ENCODE measurements at places on chromosomes 4 and X.

DNA sequence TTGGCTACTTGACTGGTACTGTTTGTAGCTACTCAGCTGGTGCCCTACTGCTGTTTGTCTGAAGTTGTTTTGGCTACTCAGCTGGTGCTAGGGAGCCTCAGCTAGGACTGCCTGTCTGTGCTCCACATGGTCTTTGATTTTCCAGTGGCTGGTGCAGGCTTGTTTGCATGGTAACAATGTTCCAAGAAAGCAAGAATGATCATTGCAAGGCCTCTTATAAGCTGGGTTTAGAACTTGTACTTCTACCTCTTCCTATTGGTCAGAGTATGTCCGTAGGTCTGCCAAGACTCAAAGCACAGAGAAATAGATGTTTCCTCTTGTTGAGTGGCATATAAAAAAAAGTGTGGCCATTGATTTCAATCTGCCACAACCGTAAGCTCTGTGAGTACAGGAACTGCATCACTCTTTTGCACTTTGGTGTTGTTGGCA lies 17.6 kb downstream of the NFKB1 start:
- DNase-seq, result peak; percentile 9

DNA sequence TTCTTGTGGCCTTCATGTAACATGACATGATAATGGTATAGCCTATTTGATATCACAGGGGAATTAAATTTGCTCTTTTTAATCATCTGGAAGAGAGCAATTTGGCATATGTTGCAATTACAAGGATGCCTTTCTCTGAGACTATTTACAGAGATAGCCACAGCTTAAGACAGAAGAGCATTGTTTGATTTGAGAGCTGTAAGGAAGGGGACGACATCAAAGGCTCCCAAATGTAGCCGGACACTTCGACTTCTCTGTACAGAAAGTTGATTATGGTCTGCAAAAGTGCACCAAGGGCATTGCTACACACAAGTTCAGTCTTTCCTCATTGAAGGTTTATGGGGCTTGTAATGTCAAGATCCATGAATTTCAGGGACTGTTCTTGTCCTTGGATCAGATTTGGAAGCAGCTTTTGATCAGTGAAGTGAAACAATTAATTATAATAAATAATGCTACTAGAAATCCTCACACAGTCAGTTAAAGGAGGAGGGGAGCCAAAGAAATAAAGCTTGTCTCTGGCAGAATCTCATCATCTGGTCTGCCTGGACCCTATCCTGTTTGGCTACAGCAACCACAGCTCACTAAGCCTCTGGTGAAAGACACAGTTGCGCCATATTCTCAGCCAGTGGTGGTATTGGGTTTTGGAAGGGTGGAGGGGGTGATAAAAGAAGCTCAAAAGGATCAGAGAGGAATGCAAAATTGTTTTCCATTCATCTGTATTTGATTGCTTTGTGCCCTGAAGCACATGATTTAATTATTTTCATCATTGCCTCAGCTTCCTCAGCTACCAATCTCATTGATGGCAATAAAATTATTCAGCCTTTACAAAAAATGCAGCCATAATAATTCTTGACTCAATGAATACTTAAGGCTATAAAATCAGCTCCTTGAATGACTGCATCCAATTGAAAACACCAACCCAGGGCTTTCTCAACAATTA lies 654.3 kb upstream of the LCORL start:
- no peak for DNase-seq

DNA sequence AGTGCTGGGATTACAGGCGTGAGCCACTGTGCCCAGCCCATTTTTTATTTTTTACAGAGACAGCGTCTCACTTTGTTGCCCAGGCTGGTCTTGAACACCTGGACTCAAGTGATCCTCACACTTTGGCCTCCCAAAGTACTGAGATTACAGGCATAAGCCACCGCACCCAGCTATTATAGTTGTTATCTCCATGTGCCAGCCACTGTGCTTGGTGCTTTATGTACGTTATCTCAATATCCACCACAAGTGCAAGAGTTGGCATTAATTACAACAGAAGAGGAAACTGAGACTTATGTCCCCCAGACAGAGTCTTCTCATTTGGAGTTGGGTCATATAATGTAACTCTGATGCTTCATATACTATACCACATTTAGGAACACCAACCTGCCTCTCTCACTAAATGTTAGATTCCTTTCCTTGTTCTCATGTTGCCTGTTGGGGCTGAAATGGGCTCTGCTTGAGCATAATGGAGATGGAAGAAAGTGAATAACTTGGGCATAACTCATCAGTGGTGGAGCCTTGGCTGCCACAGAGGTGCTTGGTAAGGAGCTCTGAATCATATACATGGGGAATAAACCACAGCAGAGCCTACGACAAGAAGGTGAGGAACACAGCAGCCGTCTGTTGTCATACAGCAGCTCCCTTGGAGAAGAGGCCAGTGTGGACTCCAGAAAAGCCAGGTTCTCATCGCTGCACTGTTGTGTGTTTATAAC lies 84.3 kb downstream of the SPRY1 start:
- DNase-seq, result no peak

DNA sequence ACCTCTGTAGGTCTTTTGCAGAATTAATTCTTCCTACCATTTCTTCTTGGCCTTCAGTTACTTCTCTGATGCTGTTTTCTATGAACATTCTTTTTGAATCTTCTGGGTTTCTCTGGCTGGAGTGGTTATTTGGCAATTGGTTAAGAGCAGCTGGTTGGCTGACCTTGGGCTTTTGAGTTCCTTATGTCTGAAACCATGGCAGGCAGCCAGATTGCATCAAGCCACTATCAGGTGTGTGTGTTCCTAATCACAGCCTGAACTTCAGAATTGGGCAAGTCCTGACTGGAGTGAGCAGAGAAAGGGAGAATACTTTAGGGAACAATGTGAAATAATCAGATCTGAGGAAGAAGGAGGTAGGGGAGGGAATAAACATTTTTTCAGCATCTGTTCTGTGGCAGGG lies 90.2 kb downstream of the ARHGAP10 start:
- peak; percentile 97 for DNase-seq

- no peak for DNase-seq
These were observed 26.0 kb downstream of the AIFM1 start for GRCh38 chrX:130139474-130140201.

GRCh38 chrX:51435101-51435500 lies 61.3 kb downstream of the NUDT11 start:
- no peak for DNase-seq

GRCh38 chrX:74318672-74319071 lies 14.7 kb downstream of the ZCCHC13 start:
- no peak for DNase-seq

DNA sequence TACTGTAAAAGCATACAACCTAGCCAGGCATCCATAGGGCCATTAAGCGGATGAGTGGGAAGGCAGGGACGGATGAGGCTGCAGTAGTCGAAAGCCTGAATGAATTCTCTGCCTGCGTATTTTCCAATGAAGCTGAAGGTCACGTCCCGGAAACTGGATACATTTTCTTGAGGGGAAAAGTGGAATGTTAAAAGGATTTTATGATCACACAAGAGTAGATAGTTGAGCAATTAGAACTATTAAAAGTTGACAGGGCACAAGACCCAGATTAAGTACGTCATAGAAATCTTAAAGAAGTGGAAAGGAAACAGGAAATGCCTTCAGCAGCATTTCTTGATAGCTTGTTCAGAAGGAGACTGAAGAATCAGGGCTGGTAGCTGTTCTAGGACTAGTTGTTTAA lies 98.3 kb upstream of the CXXC4 start:
- no peak for DNase-seq

- DNase-seq, result no peak
These were observed 29.4 kb downstream of the TBC1D19 start for GRCh38 chr4:26613237-26613636.

DNA sequence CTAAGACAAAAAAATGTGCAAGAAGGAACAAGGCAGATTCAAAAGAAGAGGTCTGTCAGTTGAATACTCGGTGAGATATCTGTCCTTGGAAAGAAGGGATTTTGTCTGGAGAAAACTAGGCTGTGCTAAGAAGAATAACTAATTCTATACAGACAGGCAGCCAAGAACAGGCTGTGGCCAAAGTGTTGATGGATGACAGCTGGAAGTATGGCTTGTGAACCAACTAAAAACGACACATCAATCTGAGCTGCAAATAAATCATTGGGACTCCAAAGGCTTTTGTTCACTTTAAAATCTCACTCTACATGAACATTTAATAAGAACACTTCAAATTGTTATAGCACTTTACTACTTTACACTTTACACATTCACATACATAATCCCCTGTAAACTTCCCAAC lies 70.5 kb upstream of the IGSF1 start:
- no peak for DNase-seq

DNA sequence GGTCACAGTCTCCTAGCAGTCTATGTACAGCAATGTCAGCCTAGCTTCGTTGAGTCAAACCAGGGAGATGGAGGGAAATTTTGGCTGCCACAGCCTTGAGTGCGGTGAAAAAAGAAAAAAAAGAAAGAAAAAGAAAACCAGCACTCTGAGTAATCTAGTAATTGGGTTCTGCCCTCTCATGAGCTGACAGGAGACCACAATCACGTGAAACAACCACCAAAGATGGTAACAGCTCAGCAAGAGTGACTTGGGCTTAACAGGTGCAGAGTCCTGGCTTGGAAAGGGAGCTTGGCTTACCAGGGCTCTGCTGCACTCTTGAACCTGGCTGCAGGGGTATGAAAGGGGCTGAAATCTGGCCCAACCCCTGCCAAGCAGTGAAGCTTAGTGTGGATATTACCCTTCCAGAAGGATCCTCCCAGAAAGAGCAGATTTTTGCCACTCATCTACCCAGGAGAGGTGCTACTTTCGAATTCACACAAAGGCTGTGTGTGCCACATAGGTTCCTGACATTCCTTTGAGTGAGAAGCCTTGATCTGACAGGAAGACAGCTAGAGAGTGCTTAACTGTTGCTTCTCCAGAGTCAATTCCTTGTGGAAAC lies 350.3 kb downstream of the PTTG2 start:
- no peak for DNase-seq

- no peak for DNase-seq
These were observed 65.5 kb upstream of the HHIP start for GRCh38 chr4:144580430-144580829.

DNA sequence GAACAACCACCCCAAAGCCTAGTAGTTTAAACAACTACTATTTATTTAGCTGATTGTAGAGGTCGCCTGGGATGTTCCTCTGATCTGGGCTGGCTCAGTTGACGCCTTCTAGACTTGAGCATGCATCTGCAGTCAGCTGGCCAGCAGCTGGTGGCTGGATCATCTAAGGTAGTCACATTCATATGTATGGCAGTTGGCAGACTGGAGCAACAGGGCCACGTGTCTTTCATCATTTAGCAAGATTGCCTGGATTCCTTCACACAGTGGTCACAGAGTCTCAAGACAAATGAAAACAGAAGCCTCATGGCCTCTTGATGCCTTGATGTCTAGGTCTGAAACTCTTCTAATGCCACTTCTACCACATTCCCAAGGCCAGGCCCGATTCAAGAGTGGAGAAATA lies 220.6 kb upstream of the S100G start:
- no peak for DNase-seq

GRCh38 chr4:15501941-15502340 lies 32.3 kb downstream of the CC2D2A start:
- DNase-seq, result no peak

GRCh38 chr4:5706486-5707290 lies 1.7 kb downstream of the EVC2 start:
- DNase-seq, result no peak

- no peak for DNase-seq
These were observed 9.0 kb upstream of the IGFBP7 start for GRCh38 chr4:57119054-57119651.

DNA sequence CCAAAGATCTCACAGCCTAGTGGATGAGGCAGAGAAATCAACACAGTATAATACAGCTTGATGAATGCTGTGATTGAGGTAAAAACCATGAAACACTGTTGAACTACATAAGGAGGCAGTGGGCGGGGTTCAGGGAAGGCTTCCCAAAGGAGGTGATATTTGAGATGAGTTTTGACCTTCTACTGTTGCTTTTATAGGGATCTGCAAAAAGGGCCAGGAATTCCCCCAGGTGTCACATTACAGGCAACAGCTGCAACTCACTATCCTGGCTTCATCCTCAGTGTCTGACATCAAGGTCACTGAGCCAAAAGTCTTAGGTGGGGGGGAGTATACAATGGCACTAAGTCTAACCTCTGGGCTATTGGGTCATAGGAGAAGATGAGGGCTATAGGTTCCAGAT lies 185.7 kb upstream of the NRK start:
- DNase-seq, result no peak

DNA sequence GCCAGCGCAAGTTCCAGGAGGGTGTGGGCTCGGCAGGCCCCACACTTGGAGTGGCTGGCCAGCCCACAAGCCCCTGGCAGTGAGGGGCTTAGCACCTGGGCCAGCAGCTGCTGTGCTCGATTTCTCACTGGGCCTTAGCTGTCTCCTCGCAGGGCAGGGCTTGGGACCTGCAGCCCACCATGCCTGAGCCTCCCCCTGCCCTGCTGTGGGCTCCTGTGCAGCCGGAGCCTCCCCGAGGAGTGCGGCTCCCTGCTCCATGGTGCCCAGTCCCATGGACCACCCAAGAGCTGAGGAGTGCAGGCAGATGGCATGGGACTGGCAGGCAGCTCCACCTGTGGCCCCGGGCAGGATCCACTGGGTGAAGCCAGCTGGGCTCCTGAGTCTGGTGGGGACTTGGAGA lies 139.2 kb upstream of the CXCL13 start:
- DNase-seq, result no peak

DNA sequence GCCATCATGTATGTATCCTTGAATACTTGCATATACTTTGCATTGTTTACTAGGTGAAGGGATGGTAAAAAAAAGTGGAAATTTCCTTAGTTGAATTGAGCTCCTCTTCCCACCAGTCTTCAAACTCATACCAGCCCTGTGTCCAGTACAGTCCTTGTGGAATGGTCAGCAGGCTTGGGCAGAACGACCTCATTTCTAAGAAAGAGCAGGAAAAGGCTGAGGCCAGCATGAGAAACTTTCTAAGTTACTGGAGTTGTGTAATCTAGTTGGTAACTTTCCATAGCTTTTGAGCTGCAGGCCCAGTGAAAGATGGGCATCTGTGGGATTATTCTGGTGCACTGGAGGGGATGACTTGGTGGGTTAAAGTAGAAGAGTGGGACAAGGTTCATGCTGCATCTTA lies 87.6 kb downstream of the DCUN1D4 start:
- no peak for DNase-seq

GRCh38 chr4:185576962-185577950 lies 41.9 kb upstream of the PDLIM3 start:
- no peak for DNase-seq

DNA sequence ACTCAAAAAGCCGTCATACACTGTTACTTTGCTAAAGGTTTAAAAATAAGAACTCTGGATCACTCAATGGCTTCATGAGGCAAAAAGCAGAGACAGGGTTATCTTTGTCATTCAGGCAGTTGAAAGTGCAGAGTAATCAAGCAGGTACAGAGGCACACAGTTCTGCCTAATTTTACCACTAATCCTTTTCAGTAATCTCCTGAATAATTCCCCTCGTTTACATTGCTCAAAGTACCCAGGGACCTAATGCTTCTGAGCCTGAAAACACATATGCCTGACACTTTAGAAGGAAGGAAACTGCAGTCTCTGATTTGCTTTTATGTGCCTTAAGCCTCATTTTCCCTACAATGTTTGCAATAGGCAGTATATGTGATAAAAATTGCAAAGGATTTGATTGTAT lies 71.4 kb upstream of the TRAM1L1 start:
- DNase-seq, result no peak

- peak; percentile 21 for DNase-seq
These were observed 814 bp downstream of the SPON2 start for GRCh38 chr4:1171311-1172227.

GRCh38 chr4:104752337-104752736 lies 257.6 kb upstream of the CXXC4 start:
- DNase-seq, result no peak

GRCh38 chrX:115408771-115409400 lies 119.4 kb downstream of the LUZP4 start:
- no peak for DNase-seq

- no peak for DNase-seq
These were observed 23.7 kb downstream of the RP2 start for GRCh38 chrX:46860557-46860956.

Data from body of pancreas (tissue), 4 donors.